ENCODE measurements at places on chromosomes 11 and 22.

- no peak for DNase-seq
Measured at GRCh38 chr11:102957953-102958352, 2.4 kb upstream of the MMP13 start.

GRCh38 chr11:96538104-96538503 lies 148.3 kb downstream of the JRKL start:
- DNase-seq = no peak

DNA sequence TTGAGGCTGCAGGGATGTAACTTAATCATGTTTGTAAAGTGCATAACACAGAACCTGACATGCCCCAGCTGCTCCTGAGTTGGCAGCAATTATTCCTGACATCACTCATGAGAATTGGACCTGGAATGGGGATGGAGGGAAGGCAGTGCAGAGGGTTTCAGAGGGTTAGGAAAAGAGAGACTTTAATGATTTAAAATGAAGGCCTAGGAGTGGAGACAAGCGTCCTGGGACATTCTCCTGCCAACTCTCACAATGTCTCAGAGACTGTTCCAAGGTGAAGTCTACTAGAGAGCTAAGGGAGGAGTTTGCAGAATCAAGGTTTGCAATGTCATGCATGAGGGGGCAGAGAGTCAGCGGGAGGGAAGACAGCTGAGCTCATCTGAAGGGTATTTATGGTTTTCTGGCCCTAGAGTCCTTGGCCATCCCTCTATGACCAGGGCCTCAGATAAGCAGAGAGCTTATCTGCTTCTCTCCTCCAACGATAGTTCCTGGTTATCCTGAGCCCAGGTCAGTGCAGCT lies 36.9 kb downstream of the GGTLC2 start:
- DNase-seq = no peak

GRCh38 chr22:39664485-39665200 lies 94.1 kb downstream of the CACNA1I start:
- peak; percentile 13 for DNase-seq

DNA sequence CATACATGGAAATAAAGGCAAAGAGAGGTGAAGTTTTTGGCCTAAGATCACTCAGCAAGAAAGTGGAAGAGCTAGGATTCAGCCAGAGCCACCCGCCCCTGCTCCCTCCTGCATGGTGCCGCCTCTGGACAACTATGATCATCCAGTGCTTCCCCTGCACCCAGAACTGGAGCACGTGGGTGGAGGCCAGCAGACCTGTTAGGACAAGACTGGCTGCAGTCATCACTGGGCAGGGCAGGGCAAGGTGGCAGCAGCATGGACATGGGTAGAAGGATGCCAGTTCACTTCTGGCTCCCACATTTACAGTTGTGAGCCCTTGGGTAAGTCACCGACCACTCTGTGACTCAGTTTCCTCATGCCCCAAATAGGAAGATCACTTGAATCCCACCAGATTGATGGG lies 131.0 kb downstream of the FBXO7 start:
- DNase-seq = no peak

DNA sequence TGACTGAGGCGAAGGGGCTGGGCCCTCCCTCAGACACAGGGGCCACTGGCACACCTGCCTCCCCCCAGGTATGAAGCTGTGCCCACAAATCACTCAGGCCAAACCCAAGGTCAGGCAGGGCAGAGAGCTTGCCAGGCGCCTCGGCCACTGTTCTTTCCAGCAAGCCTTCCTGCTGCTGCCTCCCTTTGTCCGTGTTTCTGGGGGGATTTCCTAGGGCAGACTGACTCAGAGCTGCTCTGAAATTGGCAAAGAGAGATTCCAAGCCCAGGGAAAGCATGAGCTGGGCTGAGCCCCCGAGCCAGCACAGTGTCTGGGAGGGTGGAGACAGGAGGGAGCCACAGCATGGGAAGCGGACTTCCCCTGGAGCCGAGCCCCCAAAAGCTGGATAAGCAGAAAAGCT lies 33.2 kb downstream of the PPP2R1B start:
- DNase-seq = no peak

GRCh38 chr11:14611939-14612338 lies 31.7 kb upstream of the PDE3B start:
- peak; percentile 12 for DNase-seq

DNA sequence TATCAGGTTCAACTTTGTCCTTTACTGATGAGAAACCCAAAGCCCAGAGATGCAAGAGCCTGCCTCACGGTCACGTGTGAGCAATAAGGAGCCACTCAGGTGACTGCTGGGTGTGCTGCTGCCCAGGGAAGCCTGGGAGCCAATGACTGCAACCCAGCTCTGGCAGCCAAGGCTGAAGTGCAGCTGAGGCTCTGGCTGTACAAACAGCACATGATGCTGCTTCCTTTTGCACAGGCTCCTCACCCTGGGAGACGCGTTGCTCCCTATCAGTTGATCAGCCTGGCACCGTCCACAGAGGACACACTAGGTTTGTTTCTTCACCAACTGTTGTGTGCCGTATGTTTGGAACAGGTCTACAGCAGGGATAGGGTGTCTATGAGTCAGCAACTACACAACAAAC lies 168.7 kb downstream of the EFCAB6 start:
- DNase-seq = no peak

DNA sequence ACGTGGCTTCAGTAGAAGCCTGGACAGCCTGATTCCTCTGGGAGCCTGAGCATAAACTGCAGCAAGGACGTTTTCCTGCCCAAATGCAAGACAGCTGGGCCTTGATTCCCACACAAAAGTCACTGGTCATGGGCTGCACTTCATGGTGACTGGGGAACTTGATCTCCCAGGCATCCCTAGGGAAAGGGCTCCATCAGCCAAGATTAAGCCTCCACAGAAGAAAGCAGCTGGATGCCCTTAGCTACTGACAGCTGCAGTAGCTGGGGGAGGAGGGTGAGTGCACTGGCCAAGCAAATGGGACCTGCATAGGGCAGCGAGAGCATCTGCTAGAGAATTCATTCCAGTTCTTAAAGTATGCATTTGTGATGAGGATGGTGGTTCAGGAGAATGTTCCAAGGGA lies 267.4 kb upstream of the ISX start:
- DNase-seq = no peak

DNA sequence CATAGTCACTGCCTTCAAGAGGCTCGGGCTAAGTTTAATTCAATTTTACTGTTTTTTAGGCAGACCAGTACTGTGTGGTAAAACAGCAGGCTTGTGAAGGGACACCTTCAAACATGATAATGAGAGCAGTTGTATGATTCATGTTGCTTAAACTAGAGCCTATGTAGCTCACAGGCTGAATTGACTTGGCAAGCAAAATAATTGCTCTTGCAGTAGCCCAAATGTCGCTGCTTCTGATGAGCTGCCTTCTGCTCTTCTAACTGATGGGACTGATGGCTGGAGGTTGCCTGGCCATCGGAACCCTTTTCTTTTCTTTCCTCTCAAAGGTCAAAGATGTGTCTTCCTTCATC lies 137.6 kb downstream of the MAML2 start:
- peak; percentile 22 for DNase-seq

GRCh38 chr11:118243161-118243560 lies 9.0 kb downstream of the MPZL3 start:
- no peak for DNase-seq

- no peak for DNase-seq
Measured at GRCh38 chr11:19306179-19306944, 65.6 kb upstream of the E2F8 start.

DNA sequence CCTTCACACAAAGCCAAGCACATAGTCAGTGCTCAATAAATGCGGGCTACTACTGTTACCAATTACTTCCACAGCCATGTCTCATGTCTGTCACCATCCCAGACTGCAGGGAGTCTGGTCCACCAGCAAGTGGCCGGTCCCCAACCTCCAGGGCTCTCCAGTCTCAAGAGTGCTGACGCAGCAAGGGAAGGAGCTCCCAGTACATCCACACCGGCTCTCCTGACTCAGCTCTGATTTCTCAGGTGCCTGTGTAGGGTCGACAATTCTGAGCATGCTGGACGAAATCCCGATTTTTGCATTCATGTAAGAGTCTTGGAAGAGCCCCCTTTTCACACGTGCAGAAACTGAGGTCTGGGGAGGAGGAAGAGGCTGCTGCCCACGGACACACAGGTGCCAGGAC lies 10.3 kb upstream of the NEFH start:
- DNase-seq = no peak

GRCh38 chr11:74826901-74827300 lies 78.3 kb downstream of the RNF169 start:
- no peak for DNase-seq

GRCh38 chr11:47358731-47359051 lies 6.2 kb upstream of the MYBPC3 start:
- DNase-seq = no peak

DNA sequence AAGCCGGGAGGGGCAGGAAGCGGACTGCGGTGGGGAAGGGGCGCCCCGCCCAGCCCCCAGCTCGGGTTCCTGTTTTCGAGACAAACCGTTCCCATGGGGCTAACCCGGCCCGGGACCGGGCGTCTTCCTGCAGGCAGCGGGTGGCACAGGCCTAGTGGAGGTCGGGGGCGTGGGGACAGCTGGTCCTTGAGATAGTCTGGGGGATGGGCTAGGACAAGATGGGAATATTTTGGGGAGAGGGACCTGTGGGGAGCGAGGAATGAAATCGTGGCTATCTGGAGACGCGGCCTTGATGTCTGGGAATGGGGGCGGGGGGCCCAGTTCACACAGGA lies 1.2 kb upstream of the RASGRP2 start:
- DNase-seq = peak; percentile 57

GRCh38 chr11:85590848-85591483 lies 36.2 kb downstream of the DLG2 start:
- DNase-seq = no peak

GRCh38 chr11:120130991-120131760 lies 6.7 kb downstream of the TRIM29 start:
- DNase-seq = no peak

- DNase-seq = no peak
Measured at GRCh38 chr11:2837096-2837601, 48.4 kb downstream of the CDKN1C start.

DNA sequence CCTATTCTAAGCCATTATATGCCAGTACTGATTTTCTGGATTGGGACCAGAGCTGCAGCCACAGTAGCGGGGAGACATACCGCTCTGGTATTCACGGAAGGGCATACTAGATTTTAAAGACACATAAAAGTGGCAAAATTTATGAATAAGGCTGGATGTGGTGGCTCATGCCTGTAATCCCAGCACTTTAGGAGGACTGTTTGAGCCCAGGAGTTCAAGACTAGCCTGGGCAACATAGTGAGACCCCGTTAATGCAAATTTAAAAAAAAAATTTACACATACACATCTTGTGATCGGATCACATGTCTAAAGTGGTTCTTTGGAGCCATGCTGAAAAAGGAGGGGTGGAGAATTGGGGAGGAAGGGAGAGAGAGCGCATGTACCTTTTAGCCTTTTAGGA lies 9.0 kb downstream of the RPL27A start:
- DNase-seq = no peak

- no peak for DNase-seq
Measured at GRCh38 chr11:42161886-42162285, 702.4 kb upstream of the LRRC4C start.

DNA sequence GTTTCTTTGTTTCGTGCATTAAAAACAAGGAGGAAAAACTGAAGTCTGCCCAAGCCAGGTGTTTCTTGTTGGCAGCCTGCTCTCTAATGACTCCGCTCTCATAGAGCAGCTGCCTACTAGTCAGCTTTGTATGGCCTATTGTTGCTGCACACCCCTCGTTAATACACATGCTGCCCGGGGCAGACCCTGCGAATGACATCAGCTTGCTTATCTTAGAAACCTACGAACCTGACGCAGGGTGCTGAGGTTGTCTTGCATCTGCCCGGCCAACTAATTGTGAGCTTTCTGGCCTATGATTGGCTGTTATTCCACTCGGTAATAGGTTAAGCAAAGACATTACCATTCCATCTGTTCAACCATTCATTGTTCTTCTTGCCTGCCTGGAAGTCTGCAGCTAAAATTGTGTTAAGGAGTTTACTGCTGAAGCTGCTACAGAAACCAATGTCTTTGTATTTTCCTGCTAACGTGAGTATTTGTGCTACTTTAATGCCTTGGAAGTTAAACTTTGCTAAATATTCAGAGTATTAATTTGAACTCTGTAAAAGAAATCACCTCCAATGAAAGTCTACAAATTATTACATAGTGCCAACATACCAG lies 37.5 kb downstream of the ZC3H12C start:
- DNase-seq = no peak

- peak; percentile 66 for DNase-seq
Measured at GRCh38 chr11:64787526-64788320, 9.4 kb upstream of the SF1 start.

DNA sequence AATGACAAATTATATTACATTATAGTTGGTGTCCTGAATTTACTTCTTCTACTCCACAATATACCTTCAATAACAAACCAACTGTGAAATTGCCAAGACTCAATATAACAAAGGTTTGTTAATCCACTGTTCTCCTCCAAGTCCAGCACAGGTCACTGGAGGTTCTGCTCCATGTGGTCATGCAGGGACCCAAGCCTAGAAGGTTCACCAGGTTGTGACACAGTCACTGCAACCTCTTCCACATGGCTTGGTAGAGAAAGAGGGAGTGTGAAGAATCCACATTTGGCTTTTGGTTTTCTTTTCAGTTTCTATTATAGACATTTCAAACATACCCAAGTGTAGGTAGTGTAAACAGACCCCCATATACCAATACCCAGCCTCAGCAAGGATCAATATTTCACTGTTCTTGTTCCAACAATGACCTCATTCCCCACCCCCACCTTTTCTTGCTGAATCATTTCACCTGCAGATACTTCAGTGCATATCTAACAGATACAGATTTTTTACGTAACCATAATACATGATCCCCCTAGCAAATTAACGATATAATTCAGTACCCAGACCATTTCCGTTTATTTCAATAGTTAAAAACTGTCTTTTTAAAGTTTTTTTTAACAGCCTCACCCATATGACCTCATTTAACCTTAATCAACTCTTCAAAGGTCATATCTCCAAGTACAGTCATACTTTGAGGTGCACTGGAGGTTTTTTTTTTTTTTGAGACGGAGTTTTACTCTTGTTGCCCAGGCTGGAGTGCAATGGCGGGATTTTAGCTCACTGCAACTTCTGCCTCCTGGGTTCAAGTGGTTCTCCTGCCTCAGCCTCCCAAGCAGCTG lies 14.1 kb downstream of the FGF19 start:
- no peak for DNase-seq

DNA sequence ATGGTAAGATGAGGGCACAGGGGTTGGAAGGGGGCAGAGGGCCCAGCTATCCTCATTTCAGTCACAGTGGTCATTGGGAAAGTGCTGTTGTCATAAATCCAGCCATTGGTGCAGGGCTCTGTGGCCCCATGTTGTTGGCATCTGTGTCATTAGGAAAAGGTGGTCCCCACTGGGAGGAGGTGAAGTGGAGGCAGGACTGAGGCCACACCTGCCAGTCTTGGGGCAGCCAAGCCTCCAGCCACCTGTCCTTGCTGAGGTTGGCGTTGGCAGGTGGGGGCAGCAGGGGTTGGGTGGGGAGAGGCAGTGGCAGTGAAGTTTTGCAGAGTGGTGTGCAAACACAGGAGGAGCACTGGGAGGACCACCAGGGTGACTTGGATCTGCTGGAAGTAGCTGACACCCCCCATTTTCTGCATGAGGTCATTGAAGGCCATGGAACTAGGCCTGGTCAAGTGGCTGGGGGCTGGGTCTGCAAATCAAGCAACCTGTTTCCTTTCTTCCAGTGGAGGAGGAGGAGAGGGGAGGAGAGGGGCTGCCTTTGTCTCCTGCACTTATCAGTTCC lies 25.3 kb downstream of the SLC22A6 start:
- no peak for DNase-seq

GRCh38 chr11:36088266-36088972 lies 144.6 kb downstream of the LDLRAD3 start:
- DNase-seq = no peak

- DNase-seq = no peak
Measured at GRCh38 chr11:61516191-61516590, 7.6 kb downstream of the LRRC10B start.
